ENCODE measurements at places on chromosomes 5 and 9.

- no peak for DNase-seq
Measured at GRCh38 chr5:6340100-6340499, 38.2 kb downstream of the MED10 start.

DNA sequence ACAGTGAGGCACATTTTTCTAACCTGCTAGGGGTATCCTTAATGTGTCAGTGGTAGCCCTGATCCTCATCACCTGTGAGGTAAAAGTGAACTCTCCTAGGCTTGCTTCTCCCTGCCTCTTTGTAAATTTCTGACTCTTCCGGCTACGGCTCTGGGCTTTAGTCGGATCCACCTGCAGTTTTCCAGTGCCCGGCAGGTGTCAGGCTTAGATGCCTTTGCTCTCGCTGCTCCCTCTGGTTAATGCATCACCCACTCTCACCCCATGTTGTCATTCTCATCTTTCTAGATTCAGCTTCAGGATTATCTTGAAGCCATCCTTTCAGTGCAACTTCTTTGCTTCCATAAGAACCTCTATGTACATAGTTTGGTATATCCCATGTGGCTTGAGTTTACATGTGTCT, 3.6 kb downstream of the CEP78 start:
- DNase-seq: no peak

DNA sequence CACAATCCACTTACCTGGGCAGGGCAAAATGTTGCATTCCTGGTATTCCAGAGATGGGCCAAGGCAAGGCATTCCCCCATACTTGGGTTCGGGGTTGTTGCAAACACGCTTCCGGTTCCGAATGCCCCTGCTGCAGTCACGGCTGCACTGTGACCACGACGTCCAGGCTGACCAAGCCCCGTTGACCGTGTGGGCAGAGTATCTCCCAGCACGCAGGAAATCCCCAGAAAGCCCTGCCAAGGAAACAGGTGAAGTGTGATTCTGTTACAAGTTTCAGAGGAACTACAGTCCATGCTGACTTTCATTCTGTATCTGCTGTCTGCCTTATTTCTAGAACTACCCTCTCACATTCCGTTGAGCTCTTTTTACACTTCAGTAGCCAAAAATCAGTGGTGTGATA, 483.0 kb downstream of the SEMA5A start:
- no peak for DNase-seq

- DNase-seq: no peak
Measured at GRCh38 chr5:146560205-146560812, 44.3 kb upstream of the GPR151 start.

DNA sequence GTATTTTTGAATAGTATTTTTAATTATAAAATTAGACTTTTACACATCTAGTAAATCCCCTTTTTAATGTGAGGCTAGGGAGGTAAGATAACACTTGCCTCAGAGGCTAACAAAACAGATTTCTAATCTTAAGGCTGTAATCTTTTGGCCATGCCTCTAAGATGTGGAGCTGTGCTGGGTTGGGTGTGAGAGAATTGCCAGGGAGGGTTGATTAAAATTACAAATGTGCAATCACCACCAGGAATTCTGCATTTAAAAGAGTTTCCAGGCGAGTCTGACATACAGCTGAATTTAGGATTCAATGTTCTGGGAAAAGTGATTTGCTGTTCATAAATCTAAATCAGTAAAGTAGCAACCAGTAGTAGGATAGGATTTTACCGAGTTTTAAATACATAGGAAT, 73.3 kb downstream of the NUDT12 start:
- no peak for DNase-seq

DNA sequence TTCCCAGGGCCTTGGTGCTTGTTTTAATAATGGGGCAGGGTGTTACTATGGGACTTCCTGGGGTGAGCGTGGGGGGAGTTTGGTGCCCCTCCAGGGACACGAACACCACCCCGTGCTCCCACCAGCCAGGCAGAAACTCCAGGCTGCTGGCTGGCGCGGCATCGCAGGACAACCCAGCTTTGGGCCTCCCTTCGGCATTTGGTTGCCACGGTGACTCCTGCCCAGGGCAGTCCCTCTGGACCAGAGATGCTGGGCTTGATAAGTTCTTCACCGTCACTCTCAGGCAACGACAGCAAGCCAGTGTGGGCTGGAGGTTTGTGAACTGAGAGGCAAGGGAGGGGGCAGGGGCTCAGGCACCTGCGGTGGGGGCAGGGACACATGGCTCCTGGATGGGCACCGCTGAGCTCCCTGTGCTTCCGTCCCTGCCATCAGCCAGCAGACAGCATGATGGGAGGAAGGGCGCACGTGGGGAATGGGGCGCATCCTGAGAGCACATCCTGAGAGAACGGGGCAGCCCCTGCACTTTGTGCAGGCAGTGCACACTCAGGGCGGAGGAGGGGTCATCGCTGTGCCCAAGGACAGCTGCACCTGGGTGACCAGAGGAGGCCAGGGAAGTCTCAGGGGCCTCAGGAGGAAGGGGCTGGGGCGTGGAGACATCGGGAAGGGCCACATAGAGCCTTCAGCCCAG, 116.4 kb downstream of the RXRA start:
- DNase-seq: no peak

GRCh38 chr9:20409321-20410092, 212.8 kb downstream of the MLLT3 start:
- no peak for DNase-seq

GRCh38 chr5:96440185-96440538, 7.1 kb upstream of the PCSK1 start:
- no peak for DNase-seq

GRCh38 chr5:11383506-11384095, 520.6 kb downstream of the CTNND2 start:
- no peak for DNase-seq

DNA sequence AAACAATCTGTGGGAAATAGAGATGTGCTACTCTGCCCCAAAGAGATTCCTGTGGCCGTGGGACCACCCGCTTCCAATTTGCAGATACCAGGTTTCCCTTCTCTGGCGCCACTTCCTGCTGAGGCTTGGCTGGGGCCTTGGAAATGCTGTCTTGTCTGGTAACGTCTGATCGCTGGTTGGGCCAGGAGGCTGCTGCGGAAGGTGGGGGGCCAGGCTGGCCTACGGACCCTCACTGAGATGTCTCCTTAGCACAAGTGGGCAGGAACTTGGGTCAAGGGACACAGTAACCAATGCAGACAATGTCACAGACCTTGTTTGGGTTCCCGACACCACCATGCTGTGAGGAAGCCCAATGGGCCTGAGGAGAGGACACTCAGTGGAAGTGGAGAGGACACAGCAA, 31.7 kb upstream of the IRX4 start:
- no peak for DNase-seq

GRCh38 chr9:4424891-4425290, 65.4 kb upstream of the SLC1A1 start:
- no peak for DNase-seq

DNA sequence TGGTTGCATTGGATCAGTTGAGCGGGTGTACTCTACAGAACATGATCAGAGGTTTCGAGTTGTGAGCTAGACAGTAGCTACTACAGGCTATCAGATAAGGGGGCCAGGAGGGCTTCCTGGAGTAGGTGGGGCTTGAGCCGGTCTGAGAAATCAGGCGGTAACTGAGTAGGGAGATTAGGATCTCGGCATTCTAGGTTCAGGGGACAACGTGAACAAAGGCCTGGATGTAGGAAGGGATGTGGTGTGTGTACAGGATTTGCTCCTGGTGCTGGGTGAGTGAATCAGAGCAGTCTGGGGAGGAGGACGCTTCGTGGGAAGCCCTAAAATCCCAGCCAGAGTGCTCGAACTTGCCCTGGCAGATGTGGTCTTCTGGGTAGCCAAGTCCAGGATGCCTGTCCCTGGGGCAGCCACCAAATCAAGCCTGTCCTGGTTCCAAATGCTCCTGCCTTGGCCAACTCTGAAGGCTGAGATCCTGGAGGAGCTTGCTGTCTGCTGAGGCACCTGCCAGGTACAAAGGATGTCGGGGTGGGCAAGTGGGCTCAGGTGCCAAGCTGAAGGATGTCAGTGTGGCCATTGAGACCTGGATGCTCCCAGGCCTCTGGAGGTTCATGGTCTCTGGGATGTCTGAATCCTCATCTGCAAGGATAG, 33.4 kb downstream of the STC2 start:
- no peak for DNase-seq

GRCh38 chr9:135813671-135814290, 93.6 kb downstream of the CAMSAP1 start:
- no peak for DNase-seq

- no peak for DNase-seq
Measured at GRCh38 chr5:105872569-105873270, 1798.0 kb downstream of the EFNA5 start.

- no peak for DNase-seq
Measured at GRCh38 chr9:38172586-38172985, 103.6 kb upstream of the SHB start.

- DNase-seq: no peak
Measured at GRCh38 chr5:158648631-158649030, 451.1 kb downstream of the EBF1 start.

GRCh38 chr9:94976077-94976476, 249.6 kb downstream of the AOPEP start:
- no peak for DNase-seq

DNA sequence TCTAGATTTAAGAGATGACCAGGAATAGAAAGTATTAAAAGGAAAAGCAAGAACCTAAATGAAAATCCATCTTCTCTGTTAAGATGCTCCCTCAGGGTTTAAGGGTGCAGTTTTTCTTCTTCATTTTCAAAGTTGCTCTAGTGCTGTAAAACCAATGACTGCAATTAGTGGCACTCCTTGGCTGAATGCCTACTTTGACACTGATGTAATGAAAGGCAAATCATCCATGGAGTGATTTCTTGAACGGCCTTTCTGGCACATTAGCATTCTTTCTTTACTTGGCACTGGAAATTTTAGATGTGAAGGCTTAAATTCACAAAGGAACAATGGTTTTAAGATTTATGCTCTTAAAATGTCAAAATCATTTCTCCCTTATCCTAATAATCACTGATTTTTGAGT, 19.3 kb upstream of the ISCA1 start:
- DNase-seq: no peak

DNA sequence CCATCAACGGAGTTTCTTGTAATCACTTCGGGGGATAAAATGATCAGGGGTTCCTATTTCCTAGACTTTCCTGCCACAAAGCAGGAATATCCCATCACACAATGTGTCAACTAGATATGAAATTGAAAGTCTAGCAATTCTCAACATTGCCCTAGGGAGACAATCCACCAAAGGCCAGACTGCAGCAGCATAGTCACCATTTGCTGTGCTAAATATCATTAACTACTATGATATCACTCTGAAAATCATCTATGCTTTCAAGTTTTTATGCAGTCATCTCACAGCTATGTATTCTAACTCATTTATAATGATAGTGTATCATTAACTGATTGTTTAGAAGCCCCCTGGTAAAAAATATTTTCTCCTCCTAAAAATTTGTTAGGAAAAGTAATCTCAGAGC, 342.6 kb upstream of the CDH6 start:
- DNase-seq: no peak

DNA sequence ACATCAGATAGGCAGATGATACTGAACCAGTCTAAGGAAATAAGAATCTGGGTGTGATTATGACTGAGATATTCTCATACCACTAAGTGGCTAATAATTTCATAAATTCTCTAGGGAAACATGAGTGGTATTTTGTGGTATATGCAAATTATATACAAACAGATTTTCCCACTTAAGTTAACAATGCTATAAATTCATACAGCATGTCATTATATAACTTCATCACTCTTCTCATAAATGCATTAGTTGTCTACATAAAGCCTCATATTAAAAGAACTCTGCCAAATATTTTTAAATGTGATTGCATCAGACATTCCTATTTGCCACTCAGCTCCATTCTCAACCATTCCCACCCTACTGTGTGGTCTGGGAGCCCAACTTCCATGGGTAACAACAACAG, 226.5 kb downstream of the TLE1 start:
- no peak for DNase-seq

DNA sequence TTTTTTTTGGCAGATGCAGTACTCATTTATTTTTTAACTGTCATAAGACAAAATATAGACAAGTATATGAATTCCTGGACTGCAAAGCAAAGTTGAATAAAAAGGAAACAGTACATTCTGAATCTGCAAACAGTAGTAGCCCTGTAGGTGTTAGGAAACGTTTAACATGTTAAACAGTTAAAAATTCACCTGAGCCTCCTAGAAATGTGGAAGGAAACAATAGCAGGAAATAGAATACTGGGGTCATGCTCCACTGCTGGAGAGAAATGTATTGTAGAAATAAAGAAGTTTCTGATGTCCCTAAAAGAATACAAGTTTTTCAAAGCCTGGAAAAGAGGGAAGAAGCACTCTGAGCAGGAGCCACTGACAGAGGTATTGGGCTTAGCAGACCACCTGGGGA, 866.0 kb downstream of the PTPRD start:
- DNase-seq: no peak

GRCh38 chr9:121837113-121837961, 185.9 kb downstream of the DAB2IP start:
- no peak for DNase-seq

- DNase-seq: no peak
Measured at GRCh38 chr5:107567901-107568671, 102.7 kb downstream of the EFNA5 start.

- DNase-seq: no peak
Measured at GRCh38 chr9:88652876-88653275, 117.9 kb downstream of the NXNL2 start.

- DNase-seq: no peak
Measured at GRCh38 chr5:73631500-73631899, 5.5 kb downstream of the ARHGEF28 start.

- no peak for DNase-seq
Measured at GRCh38 chr5:173680660-173681242, 64.3 kb upstream of the BOD1 start.

Data from activated CD8-positive, alpha-beta memory T cell treated with anti-CD3 and anti-CD28 coated beads for 4 hours (primary cell).